Pulmonary artery endothelial cell (primary cell): ENCODE measurements at places on chromosomes 2 and 18. TPM values are rescaled to one million over a fixed set of nuclear protein-coding genes. Genes with fewer than 3 reads are reported as not detected.

DNA sequence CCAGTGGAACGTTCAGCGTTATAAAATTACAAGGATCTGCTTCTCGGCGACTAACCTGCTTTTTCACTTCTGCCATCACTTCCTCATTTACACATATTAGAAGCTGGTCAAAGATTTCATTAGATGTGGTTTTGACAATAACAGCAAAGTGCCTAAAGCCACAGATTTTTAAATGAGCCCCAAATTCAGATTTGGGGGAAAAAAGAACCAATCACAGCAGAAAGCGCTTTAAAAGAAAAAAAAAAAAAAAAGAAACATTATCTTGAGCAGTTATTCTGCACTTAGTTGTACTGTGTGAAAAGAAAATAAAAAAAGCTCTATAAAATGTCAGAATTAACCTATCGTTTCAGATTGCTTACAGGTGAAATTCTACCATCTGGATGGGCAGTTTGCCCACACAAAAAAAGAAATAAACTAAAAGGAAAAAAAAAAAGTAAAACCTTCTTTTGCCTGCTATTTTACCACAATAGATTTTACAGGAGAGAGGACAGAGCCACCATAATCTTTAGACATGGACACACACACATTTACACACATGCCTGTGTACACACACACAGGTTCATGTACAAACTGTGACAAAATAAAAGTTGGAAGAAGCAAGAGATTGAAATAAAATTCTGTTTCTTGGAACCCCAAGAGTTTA is 167.2 kb downstream of the TCF4 start:
- DNase-seq, result no peak

The BOLA3 gene
- total RNA-seq, result 23.1 and 30.3 TPM in 2 replicates

DNA sequence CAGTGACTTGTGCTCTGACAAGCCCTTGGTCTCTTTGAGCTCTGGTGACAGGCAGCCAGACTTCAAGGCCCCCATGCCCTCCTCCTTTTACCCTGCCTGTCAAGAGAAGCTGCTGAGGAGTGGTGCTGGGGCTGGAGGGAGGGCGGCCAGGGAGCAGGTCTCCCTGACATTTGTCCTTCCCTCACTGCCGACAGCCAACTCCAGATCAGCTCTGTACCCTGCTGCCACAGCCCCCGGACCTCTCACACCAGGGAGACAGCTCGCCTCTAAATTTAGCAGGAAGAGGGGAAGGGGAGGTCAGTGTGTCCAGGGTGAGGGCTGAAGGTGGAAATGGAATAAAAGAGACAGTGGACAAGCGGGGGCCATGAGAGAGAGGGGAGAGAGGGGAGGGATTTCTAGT is 155.8 kb downstream of the TDRD15 start:
- DNase-seq, result no peak

DNA sequence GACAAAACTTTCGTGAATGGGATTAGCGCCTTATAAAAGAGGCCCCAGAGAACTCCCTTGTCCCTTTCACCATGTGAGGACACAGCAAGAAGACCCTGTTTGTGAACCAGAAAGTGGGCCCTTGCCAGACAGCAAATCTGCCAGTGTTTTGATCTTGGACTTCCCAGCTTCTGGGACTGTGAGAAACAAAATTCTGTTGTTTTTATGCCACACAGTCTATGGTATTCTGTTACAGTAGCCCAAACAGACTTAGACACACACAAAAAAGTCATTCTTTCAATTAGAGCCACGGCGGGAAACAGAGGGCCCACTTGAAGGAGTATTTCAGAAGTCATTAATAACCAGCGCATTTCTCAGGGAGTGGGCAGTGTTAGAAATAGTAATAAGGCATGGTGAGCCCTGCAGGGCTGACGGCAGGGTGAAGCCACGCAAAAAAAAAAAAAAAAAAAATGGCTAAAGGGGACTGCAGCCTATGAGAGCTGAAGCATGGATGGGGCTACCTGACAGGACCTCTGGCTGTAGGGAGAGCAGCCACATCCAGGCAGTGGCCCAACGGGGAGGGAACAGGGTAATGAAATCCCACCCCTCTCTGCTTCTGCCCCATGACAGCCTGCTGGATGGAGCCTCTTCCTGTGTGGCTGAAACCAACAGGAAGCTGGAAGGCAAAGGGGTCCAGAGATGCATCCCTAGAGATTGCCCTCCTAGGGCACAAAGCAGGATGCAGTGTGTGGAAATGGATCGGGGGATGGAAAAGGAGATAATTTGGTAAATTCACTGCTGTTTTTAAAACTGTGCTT is 189.3 kb downstream of the KCNS3 start:
- no peak for DNase-seq

The SERPINB10 gene
- total RNA-seq, result not detected in 2 replicates

DNA sequence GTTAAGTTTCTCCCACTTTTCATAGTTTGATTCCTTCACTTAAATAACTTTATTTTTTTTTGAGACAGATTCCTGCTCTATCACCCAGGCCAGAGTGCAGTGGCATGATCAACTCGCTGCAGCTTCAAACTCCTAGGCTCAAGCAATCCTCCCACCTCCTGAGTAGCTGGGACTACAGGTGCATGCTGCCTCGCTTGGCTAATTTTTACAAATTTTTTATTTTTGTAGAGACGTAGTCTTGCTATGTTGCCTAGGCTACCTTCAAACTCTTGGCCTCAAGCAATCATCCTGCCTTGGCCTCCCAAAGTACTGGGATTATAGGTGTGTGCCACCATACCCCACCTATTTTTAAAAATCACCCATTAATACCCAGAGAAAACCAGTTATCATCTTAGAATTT is 14.2 kb upstream of the WIPF1 start:
- no peak for DNase-seq
